ENCODE measurements at places on chromosomes 4 and X.

DNA sequence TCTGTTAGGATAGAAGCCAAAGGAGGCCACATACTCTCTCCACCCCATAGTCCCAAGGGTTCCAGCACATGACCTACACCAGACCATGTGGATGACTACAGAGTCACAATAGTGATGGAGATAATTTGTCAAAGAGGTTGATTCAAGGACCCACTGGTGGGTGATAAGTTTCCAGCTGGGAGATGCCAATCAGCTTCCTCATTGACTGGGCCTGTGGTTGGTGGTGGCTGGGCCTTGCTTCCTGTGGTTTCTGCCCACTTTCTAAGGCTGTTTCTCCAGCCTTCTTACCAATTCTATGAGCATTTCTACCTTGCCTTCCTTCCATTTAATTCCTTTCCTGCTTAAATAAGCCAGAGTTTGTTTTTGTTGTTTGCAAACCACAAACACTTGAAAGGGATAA lies 95.5 kb upstream of the CPEB2 start:
- no peak for DNase-seq

GRCh38 chr4:169922632-169923276 lies 103.4 kb downstream of the MFAP3L start:
- DNase-seq = no peak

GRCh38 chrX:123513585-123514278 lies 219.1 kb downstream of the THOC2 start:
- DNase-seq = no peak

DNA sequence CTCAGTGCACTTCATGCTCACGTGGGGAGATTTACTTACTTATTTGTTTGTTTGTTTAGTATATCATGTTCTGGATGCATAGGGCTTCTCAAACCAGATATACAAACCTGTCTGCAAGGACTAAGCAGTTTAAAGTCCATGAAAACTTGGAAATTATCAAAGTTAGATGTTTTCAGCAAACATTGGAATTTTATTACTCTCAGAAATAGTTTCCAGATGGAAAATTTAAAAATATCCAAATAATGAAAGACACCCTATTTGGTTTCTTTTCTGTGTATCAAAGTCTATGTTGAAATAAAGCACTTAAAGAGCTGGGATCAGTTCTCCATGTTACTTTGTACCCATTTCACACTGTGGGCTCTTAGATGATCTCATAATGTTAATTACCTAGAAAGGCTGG lies 312.1 kb downstream of the PPP1R2C start:
- DNase-seq = no peak

DNA sequence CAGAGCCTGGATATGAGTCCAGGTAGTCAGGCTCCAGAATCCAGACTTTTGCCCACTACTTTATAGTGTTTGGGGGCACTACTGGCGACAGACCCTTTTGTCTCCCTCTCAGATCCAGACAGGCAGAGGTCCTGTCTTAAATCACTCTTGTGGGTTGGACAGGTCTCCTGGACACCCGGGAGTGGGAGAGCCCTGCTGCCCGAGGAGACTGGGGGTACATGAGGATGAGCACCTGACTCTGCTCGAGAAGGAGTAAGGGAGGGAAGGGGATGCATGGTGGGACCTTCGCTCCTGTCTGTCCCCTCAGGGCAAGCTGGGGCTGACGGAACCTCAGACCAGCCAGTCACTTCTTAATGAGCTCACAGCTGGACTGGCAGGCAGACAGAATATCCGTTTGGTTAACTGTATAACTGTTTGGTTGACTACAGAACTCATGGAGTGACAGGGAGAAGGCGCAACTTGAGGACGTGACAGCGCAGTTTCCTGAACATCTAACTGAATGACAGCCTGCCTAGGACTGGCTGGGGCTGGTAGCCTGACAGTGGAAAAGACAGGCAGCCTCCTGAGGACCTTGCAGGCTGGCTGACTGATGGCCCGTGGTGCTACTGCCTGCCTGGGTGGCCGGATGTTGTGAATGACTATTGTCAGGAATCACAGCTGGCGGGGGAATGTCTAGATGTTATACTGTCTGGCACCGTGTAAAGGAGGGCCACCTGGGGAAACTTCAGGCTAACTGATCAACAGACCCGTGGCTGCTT lies 1.6 kb upstream of the SUV39H1 start:
- no peak for DNase-seq

DNA sequence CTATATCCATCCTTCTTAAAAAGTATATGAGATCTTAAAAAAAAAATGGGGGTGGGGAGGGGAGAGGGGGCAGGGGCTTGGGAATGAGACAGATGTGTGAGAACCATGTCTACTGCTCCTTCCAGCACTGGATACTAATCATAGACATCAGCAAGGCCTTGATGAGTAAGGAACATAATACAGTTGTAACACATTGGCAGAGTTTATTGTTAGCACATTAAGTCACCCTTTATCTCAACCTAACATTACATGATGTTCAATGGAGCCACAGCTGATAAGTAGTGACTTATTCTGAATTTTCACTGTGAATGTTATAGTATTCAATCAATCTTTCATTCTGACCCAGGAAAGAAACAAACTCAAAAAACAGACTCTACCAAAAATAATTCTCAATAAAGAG lies 47.3 kb upstream of the KCNE5 start:
- no peak for DNase-seq

- DNase-seq = no peak
Measured at GRCh38 chrX:153769865-153770600, 6.0 kb downstream of the PLXNB3 start.

DNA sequence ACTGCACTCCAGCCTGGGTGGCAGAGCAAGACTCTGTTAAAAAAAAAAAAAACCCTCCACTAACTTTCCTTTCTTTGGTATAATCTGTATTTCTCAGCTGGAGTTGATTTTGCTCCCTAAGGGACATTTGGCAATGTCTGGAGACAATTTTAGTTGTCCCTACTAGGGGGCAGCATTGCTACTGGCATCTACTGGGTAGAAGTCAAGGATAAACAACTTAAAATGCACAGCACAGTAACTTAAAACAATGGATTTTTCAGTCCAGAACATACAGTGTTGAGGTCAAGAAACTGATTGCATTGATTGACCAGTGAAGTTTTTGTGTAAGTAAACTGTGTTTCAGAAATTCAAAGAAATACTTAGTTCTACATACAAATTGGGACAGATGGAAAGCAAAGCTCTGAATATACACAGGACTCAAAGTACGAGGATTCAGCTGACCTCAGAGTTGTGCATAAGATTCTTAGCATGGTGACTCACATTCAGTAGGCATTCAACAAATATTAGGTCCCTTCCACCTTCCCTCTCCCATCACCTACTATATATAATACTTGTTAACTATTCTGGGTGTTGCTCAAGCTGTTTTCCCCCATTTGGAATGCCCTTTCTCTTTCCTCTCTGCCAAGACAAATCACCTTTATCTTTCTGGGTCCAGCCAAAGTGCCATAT lies 8.8 kb downstream of the DDX53 start:
- DNase-seq = no peak

DNA sequence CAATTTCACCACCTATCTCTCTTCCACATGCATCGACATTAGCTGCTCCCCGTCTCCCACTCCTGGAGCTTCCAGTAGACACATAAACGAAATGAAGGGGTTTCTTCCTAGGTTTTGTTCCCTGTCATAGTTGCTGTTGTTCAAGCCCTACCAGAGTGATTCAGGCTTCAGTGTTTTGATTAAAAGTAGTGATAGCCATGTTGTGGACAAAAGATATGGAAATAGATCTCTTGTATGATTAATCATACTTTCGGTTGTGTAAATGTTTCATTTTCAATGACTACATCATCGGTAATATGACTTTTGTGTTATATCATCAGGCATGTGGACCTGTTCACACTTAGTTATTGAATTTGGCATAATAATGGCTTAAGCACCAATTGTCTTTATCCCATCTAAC lies 96.5 kb upstream of the KLF3 start:
- DNase-seq = no peak

DNA sequence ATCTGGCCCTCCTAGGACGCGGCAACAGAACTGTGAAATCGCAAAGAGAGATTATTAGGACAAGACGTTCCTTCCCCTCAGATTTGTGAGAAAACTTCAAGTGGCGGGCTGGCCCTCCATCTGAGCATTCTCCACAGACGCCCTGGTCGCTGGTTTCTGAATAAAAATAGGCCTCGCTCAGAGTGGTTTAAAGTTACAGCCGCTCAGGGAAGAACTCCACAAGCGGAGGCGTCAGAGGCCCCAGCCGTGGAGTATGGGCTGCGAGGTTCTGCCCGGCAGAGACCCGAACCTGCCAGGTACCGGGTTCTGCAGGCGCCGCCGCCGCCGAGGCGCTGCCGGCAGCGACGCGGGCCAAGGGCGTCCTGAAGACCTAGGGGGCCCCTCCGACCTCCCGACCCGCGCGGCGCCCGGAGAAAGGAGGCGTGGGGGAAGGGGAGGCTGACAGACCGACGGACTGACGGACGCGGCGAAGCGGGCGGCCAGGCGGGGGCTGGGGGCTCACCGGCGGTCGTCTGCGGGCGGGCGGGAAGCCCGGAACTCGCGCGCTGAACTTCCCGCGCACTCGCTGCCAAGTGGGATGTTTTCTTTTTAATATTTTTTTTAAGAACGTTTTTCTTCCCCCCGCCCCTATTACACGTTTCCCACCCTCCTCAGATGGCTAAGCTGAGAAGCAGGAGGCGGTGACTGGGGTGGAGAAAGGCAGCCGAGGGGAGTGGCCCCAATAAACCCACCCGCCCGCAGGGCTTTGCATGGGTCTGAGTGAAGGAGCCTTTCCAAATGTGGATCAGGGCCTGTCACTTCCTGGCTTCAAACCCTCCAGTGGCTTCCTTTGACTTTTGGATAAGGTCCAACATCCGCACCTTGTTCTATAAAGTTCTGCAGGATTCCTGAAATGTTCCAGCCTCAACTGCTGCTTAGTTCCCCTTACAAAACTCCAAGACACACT lies at the start of gene PABPC4L:
Gene PABPC4L (minus strand): TSS at position 574 of the 946 bp plus-strand sequence. CDS start 770 bp downstream, outside the sequence.
- no peak for DNase-seq

GRCh38 chrX:84046403-84046984 lies 141.5 kb downstream of the RPS6KA6 start:
- no peak for DNase-seq

DNA sequence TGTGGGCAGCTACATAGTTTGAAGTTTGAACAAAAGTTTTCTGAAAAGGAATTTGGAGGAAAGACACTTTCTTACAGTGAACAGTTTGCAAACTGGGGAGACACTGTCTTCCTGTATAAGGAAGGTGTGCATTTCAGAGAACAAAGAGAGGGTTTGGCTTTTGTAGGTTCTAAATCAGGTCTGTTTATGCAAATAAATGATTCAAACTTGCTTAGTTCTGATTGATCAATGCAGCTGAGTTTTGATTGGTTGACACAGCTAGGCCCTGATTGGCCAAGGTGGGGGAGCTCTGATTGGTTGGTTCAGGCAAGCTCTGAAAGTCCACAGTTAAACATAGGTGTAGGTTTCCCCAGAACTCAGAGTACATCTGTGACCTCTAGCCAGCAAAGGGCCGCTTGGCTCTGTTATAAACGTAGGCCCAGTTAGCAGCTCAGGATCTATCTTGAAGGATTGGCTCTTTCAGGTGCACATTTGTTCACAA lies 63.0 kb upstream of the ENPP6 start:
- no peak for DNase-seq

DNA sequence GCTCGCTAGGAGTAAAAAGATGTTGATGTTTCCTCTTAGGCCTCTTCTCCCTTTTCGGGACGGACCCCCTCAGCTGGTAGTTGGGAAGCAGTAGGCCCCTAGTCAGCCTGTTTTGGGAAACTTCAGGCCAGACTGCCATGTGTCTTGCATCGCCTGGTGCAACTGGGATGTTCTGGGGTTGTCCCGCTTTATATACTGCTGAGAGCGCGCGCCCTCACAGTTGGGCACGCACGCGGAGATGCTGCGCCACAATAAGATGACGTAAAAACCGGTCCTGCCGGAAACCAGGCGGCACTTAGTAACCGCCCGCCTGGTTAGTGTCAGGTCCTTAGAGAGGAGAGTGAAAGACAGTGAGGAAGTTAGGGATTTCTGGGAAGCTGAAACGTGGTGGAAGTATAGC lies 231.3 kb upstream of the CT83 start:
- DNase-seq = no peak

GRCh38 chrX:50971395-50971794 lies 60.9 kb downstream of the BMP15 start:
- no peak for DNase-seq
